ENCODE measurements at places on chromosomes 11 and 22. TPM values are rescaled to one million over a fixed set of nuclear protein-coding genes. Genes with fewer than 3 reads are reported as not detected.

GRCh38 chr11:57278721-57279095 is 41.7 kb upstream of the APLNR start:
- H3K27ac ChIP-seq = peak overlapping the region; percentile 90
- no peak for DNase-seq
- peak overlapping the region; percentile 49 for H3K4me3 ChIP-seq
- no peaks in the 10 kb centered on the region for H3K27me3 ChIP-seq
- peaks cover 43% of the 10 kb centered on the region for H3K4me1 ChIP-seq

DNA sequence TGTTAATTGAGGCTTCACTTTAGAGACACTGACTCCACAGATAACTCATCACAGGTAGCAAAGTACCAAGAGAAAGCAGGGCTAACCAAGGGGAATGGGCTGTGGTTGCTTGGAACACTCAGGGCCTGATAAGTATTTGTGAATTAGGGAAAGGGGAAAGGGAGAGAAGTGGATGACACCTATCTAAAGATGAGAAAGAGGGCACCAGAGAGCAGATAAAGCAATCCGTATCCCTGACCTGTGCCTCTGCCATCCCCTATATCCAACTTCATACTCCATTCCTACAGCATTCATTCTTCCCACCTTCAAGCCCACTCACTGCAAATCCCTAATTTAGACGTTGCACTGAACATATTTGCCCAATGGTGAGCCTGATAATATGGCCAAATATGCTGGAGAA is 43.0 kb upstream of the API5 start:
- H3K4me1 ChIP-seq = no peaks in the 10 kb centered on the region
- H3K27me3 ChIP-seq = peaks cover 81% of the 10 kb centered on the region
- H3K27ac ChIP-seq = no peak overlapping the region
- no peak for DNase-seq
- H3K4me3 ChIP-seq = no peak overlapping the region

GRCh38 chr22:44365832-44366231 is 53.1 kb upstream of the SHISAL1 start:
- H3K4me1 ChIP-seq = peaks cover 38% of the 10 kb centered on the region
- no peak overlapping the region for H3K27ac ChIP-seq
- DNase-seq = no peak
- H3K27me3 ChIP-seq = no peaks in the 10 kb centered on the region

DNA sequence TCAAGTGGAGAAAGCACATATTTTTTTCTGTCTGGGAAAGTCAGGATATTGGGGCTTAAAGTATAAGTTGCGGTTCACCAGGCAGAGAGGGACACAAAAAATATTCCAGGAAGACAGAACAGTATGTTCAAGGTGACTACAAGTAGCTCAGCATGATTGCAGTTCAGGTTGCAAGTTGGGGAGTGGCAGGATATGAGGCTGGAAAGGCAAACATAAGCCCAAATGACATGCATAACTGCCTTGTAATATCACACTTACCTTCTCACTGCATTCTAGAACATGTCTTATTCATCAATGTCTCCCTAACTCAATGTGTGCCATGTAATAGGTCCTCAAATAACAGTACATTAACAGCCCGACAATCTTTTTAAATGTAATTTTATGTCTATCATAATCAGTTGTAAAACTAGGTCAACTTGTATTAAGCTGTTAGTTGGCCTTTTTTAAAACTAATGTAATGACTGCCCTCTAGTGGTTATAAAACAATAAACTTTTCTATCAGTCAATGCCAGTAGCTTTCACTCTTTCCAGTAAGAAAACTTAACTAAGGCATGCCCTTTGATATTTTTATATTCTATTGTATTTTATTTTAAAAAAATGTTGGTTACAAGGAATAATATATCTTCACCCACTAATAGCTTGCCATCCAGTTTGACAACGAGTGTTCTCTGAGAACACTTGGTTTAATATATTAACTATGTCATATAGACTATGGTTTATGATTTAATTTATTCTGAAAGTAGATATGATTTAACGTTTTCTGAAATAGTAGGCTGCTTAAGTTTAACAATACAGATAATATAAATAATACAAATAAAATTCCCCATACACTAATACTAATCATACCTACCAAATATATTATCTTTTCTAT is 39.4 kb upstream of the CFAP300 start:
- H3K36me3 ChIP-seq = no peaks in the 10 kb centered on the region

DNA sequence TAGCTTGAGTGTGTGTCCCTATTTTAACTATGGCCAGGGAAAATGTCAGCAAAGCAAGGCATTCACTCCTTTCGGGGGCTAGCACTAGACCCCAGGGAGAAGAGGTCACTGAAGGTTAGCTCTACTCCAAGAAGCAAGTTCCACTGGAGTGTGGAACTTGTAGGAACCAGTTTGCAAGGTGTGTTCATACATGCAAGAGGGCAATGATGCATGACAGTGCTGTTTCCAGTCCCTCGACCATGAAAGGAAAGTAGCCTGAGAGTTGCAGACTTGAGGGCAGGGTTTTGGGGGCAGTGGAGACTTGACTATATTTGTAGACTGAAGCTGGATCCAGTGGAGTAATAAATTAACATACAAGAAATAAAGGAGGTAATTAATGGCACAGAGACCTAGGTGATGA is 21.6 kb upstream of the SLC36A4 start:
- no peak overlapping the region for H3K4me3 ChIP-seq
- H3K4me1 ChIP-seq = no peaks in the 10 kb centered on the region
- no peaks in the 10 kb centered on the region for H3K36me3 ChIP-seq
- no peak for DNase-seq
- H3K27me3 ChIP-seq = no peaks in the 10 kb centered on the region
- no peak overlapping the region for H3K27ac ChIP-seq

DNA sequence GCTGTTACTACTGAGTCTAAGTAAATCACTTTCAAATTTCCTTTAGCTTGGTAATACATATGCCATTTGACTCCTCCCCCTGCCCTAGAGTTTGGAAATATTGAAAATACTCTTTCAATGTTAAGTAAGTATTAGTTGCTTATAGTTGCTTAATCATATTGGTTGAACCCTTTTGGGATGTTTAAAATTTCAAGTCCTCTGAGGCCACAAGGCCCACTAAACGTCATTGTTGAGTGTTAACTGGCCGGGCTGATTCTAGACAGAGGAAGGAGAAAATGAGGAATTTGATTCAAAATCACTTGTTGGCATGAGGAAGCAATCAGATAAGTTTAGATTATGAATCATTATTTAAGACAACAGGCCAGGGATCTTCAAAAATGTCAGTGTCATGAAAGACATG is 8.5 kb downstream of the NAV2 start:
- H3K27me3 ChIP-seq = no peaks in the 10 kb centered on the region
- H3K36me3 ChIP-seq = no peaks in the 10 kb centered on the region
- DNase-seq = no peak
- H3K4me3 ChIP-seq = no peak overlapping the region
- H3K27ac ChIP-seq = no peak overlapping the region

DNA sequence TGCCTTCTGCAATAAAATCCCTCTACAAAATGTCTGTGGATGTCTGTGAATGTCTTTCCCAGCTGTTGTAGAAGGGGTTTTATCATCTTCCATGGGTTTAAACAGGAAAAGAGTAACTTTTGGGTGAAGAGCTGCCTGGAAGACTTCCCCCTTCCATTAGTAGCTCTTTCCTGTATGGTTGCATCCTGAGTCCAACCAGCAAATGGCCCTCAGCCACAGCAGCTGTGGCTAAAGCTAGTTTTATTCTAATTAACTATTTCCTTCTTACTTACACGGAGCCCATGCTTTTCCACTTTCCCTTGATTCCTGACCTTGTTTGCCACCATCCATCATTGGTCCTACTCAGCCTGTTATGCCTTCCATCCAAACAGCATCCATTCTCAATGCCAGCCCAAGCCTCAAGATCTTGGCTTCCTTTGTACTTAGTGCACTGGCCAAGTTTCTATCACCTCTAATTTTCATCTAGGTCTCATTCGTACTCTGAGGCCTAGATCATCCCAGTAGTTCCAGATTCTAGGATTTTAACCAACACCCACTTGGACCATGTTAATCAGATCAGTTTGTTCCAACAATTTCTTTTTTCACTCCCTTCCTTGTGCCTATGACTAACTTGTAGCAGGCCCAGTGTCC is 41.5 kb upstream of the CADM1 start:
- H3K4me1 ChIP-seq = no peaks in the 10 kb centered on the region
- DNase-seq = no peak
- H3K27ac ChIP-seq = no peak overlapping the region
- peaks cover 7% of the 10 kb centered on the region for H3K27me3 ChIP-seq
- no peaks in the 10 kb centered on the region for H3K36me3 ChIP-seq

- no peak overlapping the region for H3K4me3 ChIP-seq
- no peaks in the 10 kb centered on the region for H3K27me3 ChIP-seq
- no peaks in the 10 kb centered on the region for H3K36me3 ChIP-seq
- DNase-seq = no peak
- no peak overlapping the region for H3K27ac ChIP-seq
- H3K4me1 ChIP-seq = no peaks in the 10 kb centered on the region
These were observed 236.1 kb downstream of the KCNA4 start for GRCh38 chr11:29780756-29781155.

- H3K36me3 ChIP-seq = no peaks in the 10 kb centered on the region
- no peak overlapping the region for H3K27ac ChIP-seq
- H3K4me1 ChIP-seq = no peaks in the 10 kb centered on the region
These were observed 640 bp upstream of the ZDHHC8 start for GRCh38 chr22:20130731-20131596.

DNA sequence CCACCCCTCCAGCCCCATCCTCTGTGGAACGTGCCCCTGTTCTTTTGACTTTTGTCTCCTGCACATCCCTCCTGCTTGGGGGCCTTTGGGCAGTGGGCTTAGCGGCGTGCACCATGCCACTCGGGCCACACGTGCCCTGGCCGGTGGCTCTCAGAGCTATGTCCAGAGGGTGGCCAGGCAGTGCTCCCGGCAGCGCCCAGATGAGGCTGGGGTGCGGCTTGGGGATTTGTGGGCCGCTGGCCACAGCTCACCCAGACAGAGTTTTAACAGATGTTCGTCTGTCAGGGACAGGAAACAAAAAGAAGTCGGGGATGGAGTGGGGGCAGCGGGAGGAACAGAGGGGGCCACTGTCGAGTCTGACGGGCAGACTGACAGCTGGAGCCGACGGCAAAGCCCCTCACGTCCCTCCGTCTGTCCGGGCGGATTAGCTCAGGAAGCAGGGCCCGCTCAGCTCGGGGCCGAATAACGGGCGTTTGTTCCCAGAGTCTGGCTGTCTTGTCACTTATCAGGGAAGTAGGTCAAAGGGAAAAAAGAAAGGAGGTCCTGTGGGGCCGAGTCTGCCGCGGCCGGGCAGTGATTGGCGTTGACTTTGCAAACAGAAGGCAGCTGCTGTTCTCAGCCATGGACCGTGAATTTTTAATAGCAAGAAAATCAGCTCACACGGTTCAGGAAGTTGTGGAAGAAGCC is 61.6 kb downstream of the LRP5 start:
- DNase-seq = no peak
- no peak overlapping the region for H3K4me3 ChIP-seq
- H3K27me3 ChIP-seq = no peaks in the 10 kb centered on the region
- peaks cover 26% of the 10 kb centered on the region for H3K4me1 ChIP-seq
- no peak overlapping the region for H3K27ac ChIP-seq

- peaks cover 7% of the 10 kb centered on the region for H3K4me1 ChIP-seq
- H3K4me3 ChIP-seq = no peak overlapping the region
- no peak for DNase-seq
- no peaks in the 10 kb centered on the region for H3K36me3 ChIP-seq
These were observed 6.3 kb downstream of the CEP164 start for GRCh38 chr11:117333917-117334316.

- H3K4me1 ChIP-seq = 0 out of 2 replicates have a peak, but pooled peaks cover 18% of the 10 kb centered on the region
- peak; percentile 55 for DNase-seq
- H3K27ac ChIP-seq = no peak within 1 kb of the TSS
- no peaks in the 10 kb centered on the region for H3K27me3 ChIP-seq
- H3K4me3 ChIP-seq = peak within 1 kb of the TSS; percentile 62
These were observed at the start of gene BACE1 for GRCh38 chr11:117316197-117316961. BACE1 (minus strand) TSS chr11:117316256; CDS start chr11:117315795, 461 bp downstream.

- H3K4me3 ChIP-seq = no peak overlapping the region
- H3K27me3 ChIP-seq = no peaks in the 10 kb centered on the region
- H3K4me1 ChIP-seq = no peaks in the 10 kb centered on the region
- DNase-seq = no peak
- no peaks in the 10 kb centered on the region for H3K36me3 ChIP-seq
These were observed 19.8 kb upstream of the GNB1L start for GRCh38 chr22:19874307-19875060.

The SOX10 gene
- total RNA-seq = not detected

The TMEM132A gene
- 90.3 TPM for total RNA-seq

The WNT7B gene
- 75.5 TPM for total RNA-seq

The RPS6KA4 gene
- total RNA-seq = 64.3 TPM

The MS4A15 gene
- total RNA-seq = not detected

The ANKK1 gene
- total RNA-seq = not detected

The HMOX1 gene
- 23.7 TPM for total RNA-seq

The LYVE1 gene
- not detected for total RNA-seq

The CHRNA10 gene
- 1.9 TPM for total RNA-seq

The UCP3 gene
- 2.0 TPM for total RNA-seq

The RAB3IL1 gene
- total RNA-seq = 4.4 TPM

Data from PC-9 (cell line).